ENCODE measurements at places on chromosomes 4 and X. TPM values are rescaled to one million over a fixed set of nuclear protein-coding genes. Genes with fewer than 3 reads are reported as not detected.

SHISA3 gene
- total RNA-seq, result 0.41 TPM

DNA sequence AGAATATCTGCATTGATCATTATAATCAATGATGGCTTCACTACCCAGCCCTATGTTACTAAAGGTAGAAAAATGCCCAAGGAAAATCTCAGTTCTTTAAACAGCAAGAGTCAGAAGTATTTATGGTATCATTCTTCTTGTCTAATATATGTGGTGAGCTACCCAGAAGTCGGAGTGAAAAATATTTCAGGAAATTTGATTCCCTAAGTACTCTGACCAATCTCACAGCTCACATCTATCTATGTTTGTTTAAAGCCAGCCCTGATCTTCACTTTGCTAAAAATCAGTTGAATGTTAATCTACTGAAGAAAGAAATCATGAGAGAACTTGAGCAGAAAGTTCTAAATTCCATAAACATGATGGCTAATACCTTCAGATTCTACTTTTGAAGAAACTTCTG is 522.9 kb upstream of the SLIT2 start:
- peaks cover 3% of the 10 kb centered on the region for H3K36me3 ChIP-seq
- H3K4me1 ChIP-seq, result no peaks in the 10 kb centered on the region
- no peaks in the 10 kb centered on the region for H3K27me3 ChIP-seq
- DNase-seq, result no peak
- no peak overlapping the region for H3K27ac ChIP-seq

MAGIX gene
- 0.93 TPM for total RNA-seq

IL21 gene
- 14.2 TPM for total RNA-seq

- no peaks in the 10 kb centered on the region for H3K36me3 ChIP-seq
- H3K4me1 ChIP-seq, result no peaks in the 10 kb centered on the region
- H3K4me3 ChIP-seq, result no peak overlapping the region
- no peaks in the 10 kb centered on the region for H3K27me3 ChIP-seq
Measured at GRCh38 chr4:23720556-23720955, 169.3 kb downstream of the PPARGC1A start.

DMP1 gene
- total RNA-seq, result not detected
